ENCODE measurements at places on chromosomes 6 and 20.
A peak's percentile ranks its signal among the peaks of the same experiment; 100 is the strongest.

DNA sequence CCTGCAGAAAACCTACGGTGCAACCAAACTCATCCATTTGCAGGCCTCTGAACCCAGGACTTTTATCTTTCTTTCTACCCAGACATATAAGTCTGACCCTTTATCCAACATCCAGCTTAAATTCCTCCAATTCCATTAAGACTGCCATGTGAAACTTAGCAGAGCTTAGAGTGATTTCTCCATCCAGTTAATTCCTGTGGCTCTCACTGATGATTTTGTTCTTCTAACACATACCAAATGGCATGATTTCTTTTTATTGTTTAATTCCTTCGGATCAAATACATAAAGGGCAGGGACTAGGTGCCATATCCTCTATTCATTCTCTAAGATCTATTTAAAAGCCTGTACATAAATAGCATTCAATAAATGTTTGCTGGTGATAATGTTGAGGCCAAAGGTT is 92.9 kb downstream of the TASP1 start:
- no peak for DNase-seq

DNA sequence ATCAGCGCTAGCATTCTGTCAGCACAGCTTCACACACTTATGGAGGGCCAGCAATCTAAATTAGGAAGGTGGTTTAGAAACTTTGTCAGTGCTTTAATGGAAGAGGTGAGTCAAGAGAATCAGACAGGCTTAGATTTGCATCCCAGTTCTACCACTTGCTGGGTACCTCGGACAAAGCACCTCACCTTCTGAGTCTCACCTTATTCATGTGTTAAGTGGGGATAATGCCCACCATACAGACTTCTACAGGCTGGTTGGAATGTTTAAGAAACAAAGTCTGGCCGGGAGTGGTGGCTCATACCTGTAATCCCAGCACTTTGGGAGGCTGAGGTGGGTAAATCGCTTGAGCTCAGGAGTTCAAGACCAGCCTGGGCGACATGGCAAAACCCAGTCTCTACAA is 12.2 kb upstream of the STK35 start:
- no peak for DNase-seq

- DNase-seq = no peak
Observed at GRCh38 chr6:211871-212497, 80.3 kb upstream of the DUSP22 start.

GRCh38 chr20:61966492-61967244 is 99.0 kb downstream of the TAF4 start:
- no peak for DNase-seq

DNA sequence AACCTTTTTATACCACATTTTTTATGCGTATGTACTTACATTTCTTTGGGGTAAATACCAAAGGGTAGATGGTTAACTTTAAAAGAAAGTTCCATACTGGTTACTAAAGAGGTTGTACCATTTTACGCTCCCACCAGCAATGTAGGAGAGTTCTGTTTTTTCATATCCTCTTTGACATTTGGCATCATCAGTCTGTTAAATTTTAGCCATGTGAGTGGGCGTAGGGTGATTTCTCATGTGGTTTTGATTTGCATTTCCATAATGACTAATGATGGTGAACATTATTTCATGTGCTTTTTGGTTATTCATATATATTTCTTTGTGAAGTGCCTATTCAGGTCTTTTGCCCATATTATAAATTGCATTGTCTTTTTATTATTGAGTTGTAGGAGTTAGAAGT is 194.2 kb downstream of the PRL start:
- DNase-seq = no peak

DNA sequence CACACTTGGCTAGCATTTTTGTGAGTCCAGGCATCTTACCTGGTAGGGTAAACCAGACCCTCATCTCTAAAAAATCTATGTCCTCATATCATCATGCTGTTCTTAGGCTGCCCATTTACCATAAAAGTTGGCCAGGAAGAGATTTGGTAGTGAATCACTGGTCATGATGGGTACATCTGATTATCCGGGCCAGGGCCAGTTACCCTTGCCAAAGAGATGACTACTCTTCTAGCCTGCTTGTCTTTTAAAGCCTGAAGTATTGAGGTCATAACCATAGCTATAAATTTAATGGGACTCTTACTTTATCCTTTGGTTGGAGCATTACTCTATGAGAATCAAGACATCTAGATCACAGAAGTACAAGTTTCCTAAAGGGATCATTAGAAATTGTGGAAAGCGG is 276.8 kb downstream of the TENT5A start:
- DNase-seq = no peak

DNA sequence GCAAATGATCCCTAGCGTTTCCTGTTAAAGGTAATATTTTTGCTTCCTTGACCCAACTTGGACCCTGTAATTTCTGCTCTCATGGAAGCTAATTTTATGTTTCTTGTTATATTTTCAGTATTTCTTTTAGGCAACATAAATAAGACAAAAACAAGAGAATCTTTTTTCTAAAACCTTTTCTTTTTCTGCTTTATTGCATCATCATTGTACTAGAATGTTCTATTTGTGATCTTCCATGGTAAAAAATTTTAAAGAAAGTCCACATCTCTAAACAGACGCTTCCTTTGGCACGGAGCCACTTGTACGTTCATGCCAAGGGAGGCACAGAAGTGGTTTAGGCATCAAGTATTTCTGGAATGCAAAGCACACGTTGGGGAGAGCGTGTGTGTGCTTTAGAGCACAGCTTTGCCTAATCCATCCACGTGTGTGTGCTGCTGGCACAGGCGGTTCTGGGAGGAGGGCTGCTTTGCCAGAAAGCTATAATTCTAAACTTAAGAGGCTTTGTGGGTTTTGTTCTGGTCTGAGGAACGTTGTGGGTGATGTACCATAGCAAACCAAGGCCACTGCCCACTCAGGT is 98.3 kb downstream of the SASH1 start:
- DNase-seq = no peak

GRCh38 chr20:20002101-20002998 is 14.8 kb upstream of the NAA20 start:
- no peak for DNase-seq

DNA sequence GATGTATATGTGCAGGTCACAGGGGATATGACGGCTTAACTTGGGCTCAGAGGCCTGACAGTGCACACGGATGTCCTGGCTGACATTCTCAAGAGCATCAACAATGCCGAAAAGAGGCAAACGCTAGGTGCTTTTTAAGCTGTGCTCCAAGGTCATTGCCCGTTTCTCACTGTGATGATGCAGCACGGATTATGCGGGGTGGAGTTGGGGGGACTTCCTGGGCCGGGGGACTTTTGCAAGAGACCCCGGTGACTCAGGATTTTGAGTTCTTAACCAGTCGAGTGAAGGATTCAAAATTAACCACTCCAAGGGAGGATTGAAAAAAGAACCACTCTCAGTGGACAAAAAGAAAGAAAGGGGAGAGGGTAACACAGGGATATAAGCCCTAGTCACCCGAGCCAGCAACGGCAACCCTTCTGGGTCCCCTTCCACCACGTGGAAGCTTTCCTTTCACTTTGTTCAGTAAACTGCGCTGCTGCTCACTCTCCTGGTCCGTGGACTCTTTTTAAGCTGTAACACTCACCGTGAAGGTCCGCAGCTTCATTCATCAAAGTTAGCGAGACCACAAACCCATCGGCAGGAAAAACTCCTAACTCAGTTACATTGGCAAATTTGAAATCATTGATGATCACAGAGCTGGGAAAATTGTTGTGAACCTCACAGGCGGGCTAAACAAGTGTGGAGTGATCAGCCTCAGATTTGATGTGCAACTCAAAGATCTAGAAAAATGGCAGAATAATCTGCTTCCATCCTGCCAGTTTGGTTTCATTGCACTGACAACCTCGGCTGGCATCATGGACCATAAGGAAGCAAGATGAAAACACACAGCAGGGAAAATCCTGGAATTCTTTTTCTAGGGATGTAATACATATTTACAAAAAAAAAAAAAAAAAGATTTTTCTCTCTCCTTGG is 199.3 kb downstream of the ARID1B start:
- no peak for DNase-seq

- DNase-seq = no peak
Observed at GRCh38 chr6:37556881-37557644, 57.4 kb upstream of the CCDC167 start.

- DNase-seq = no peak
Observed at GRCh38 chr6:41724586-41725501, 10.6 kb downstream of the TFEB start.

- no peak for DNase-seq
Observed at GRCh38 chr20:62577490-62577836, 64.8 kb upstream of the SLCO4A1 start.

DNA sequence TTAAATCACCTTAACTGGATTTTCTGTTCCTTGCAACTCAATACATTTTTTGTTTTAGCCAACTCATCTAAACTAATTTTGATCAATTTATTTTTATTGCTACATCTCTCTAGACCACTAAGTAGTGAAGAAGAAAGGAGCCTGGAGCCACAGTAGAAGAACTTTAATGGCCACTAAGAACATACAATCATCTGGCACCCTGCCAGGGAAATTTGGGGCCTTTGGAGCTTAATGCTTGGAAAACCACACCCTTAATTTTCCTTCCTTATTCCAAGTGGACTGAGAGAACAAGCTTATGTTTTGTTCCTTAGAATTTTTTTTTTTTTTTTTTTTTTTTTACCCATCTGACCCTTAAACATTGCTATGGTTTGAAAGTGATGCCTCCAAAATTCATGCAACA is 12.0 kb upstream of the GMDS start:
- no peak for DNase-seq

DNA sequence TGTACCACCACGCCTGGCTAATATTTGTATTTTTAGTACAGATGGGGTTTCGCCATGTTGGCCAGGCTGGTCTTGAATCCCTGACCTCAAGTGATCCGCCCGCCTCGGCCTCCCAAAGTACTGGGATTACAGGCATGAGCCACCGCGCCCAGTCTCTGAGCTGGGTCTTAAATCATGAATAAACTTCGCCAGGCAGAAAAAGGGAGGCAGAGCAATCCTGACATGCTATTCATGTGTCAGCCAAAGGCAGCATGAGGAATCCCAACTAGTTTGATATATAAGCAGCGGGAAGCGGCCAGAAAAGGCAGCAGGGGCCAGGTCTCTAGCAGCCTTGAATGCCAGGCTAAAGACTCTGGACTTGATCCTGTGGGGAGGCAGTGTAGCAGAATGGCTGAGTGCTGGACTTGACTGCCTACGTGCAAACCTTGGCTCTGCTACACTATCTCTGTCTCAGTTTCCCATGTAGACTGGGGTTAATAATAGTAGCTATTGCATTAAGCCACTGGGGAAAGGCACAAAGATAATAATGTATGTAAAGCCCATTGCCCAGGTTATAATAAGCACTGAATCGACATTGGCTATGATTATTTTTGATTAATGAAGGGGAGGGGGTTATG is 1.8 kb downstream of the PROCR start:
- DNase-seq = no peak

DNA sequence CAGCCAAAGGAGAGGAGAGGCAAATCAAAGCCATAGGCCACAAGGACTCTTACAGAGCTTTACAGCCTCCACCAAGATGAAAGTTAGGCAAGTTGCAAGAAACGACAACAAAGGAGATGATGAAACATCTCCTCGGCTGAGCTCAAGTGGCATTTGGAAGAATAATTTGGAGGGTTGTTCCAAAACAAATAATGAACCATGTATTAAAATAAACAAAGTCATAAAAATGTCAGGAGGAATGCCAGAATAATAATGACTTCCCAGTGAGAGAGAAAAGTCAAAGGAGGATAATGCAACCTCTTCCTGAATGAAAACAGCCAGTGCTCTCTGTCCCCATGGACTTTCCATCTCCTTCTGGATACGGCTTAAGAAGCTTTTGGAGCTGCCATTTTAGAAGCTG is 371.4 kb upstream of the ID4 start:
- no peak for DNase-seq

GRCh38 chr20:16709017-16709416 is 20.8 kb upstream of the SNRPB2 start:
- no peak for DNase-seq

GRCh38 chr20:21967481-21967880 is 262.0 kb downstream of the PAX1 start:
- DNase-seq = no peak

GRCh38 chr20:32522776-32523612 is 62.1 kb downstream of the NOL4L start:
- DNase-seq = peak; percentile 66

- DNase-seq = no peak
Observed at GRCh38 chr20:52259295-52259694, 67.7 kb upstream of the ZFP64 start.

DNA sequence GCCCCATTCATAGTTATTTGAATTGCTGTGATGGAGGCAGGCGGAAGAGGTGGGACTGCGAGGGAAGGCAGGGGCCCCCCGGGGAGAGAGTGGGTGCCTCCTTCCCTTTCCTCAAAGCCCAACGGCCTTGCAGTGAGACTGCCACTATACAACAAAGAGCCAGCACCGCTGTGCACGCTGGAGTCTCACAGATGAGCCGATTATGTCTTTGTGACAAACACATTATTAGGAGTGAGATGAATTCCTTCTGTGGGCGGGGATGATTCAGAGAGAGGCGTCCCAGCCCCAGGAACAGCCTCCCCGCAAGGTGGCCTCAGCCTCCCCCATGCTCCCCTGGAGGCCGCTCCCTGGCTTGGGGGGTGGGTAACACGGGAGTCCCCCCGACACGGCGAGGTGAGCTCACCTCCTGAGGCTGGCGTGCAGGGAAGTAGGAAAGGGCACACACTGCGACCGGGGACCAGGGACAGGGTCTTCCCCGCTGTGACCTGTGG is 26.7 kb downstream of the NTSR1 start:
- DNase-seq = peak; percentile 11

- no peak for DNase-seq
Observed at GRCh38 chr20:38435555-38435939, 419 bp upstream of the SNHG17 start.

DNA sequence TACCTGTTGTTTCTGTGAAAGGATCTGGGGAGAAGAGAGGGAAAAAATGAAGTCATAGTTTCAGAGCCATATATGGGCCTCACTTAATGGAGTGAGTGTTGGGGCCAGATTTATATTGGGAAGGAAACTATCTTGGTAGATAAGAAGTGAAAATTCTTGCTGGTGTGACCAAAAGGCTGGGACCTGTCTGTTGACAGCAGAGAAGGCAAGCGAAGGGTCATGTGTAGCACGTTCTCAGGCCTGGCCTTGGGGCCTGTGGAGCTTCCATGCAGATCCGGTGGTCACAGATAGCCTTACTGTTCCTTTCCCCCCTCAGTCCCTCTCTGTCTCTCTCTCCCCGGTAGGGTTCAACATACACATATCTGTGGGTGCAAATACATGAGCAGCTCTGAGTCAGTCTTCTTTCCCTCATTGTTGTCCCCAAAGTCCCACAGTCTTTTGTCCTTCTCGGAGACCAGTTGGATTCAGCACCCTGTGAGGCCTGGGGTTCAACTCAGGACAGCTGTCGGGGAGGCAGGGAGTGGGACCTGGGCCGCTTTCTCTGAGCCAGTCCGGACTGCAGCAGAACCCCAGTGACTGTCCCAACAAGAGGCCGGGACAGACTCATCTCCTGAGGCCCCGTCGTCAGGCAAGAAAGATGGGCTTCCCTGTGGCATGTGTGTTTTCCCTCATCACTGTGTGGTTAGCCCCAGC is 34.6 kb downstream of the PPP1R14C start:
- no peak for DNase-seq

- no peak for DNase-seq
Observed at GRCh38 chr6:37454420-37455140, 21.6 kb downstream of the CMTR1 start.
